ENCODE measurements at places on chromosomes 4 and X.
A peak's percentile ranks its signal among the peaks of the same experiment; 100 is the strongest.

- DNase-seq, result no peak
These were observed 52.8 kb upstream of the PSAPL1 start for GRCh38 chr4:7487502-7487901.

GRCh38 chr4:106676173-106676921 is 307.8 kb upstream of the GIMD1 start:
- DNase-seq, result no peak

- no peak for DNase-seq
These were observed 74.1 kb upstream of the UCP1 start for GRCh38 chr4:140642674-140643437.

- no peak for DNase-seq
These were observed 115.2 kb upstream of the GABRA2 start for GRCh38 chr4:46505131-46505530.

GRCh38 chr4:56085275-56085674 is 136.5 kb downstream of the CEP135 start:
- no peak for DNase-seq

DNA sequence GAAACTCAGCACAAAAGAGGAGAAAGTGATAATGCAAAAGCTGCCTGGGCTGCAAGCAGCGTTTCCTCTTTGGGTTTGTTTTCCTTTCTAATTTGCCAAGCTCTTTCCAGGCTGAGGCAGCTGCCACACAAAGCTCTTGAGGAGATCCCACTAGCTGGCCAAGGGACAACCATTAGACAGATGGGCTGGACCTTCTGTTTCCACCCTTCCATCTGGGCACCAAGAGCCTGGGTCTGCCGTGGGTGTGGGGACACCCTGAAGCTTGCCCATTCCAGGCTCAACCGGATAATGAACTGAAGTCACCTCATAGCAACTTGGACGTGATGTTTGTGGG is 194.6 kb upstream of the C1QTNF7 start:
- DNase-seq, result no peak

DNA sequence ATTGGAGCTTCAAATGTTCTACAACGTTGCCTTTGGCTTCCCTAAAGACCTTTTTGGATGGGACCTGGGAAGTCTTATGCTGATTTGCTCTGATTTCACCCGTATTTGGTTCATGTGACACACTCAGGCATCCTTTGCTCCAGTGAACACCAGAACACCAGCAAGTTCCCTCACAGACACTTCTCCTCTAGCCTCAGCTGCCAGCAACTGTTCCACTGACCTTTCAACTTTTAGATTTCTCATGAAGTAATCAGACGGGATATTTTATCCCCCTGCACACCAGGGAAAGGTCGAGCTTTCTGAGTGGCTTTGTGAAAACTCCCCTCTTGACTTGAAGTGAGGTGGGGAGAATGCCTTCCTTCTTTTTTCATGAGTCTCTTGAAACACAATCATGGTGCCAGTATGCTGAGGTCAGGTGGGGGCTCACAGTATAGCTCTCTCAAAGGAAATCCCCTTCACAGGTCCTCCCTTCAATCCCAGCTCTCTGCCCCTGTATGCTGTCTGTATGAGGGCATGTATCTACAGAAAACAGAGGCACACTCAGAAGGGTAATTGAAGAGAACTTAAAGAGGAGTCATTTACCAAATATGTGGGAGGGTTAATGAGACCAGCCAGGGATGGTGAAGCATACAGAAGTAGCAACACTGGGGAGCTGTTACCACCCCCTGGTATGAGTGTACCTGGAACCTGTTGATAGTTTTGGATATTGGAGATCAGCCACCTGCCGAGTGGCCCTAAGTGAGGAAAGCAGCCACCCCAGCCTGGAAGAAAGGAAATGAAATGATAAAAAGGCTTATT is 62.7 kb downstream of the FGFBP1 start:
- no peak for DNase-seq

- no peak for DNase-seq
These were observed 7.5 kb downstream of the CCDC120 start for GRCh38 chrX:49066278-49066677.

GRCh38 chr4:62661821-62662220 is 1461.7 kb downstream of the ADGRL3 start:
- no peak for DNase-seq

- no peak for DNase-seq
These were observed 64.5 kb downstream of the SMC1A start for GRCh38 chrX:53357799-53358530.

DNA sequence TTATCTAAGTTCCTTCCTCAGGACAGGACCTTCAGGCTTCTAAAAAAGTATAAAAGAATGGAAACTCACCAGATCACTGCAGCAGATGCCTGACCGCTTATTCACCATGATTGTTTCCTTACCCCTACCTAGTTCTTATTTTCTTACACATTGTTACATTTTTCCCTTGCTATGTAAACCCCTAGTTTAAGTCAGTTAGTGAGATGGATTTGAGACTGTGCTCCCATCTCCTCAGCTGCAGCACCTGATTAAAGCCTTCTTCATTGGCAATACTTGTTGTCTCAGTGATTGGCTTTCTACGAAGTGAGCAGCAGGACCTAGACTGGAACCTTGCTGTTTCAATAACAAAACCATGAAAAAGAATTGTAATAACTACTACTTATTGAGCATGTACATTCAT is 4.7 kb downstream of the SPARCL1 start:
- DNase-seq, result no peak

- no peak for DNase-seq
These were observed 111.1 kb downstream of the CCNG2 start for GRCh38 chr4:77268108-77268507.

DNA sequence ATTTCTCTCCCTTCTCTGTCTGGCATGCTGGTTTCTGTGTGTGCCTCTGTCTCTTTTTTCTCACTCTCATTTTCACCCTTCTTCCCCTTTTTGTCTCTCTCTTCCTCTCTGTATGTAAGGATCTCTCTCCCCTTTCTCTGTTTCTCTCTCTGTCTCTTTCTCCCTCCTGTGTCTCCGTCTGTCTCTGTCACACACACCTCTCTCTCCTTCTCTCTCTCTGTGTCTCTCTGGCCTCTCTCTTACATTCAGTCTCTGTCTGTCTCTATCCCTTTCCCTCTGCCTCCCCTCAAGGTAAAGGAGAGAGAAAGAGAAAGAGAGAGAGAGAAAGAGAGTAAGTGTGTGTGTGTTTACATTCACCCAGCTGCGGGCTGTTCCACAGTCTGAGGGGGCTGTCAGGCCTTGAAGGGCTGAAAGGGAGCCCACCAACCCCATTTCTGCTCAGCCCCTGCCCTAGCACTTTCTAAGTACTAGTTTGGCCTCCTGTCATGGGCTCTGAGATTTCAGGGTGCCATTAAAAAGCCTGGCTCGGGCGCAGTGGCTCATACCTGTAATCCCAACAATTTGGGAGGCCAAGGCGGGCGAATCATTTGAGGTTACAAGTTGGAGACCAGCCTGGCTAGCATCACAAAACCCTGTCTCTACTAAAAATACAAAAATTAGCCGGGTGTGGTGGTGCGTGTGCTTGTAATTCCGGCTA is 9.6 kb upstream of the TSPYL2 start:
- no peak for DNase-seq

- DNase-seq, result no peak
These were observed 105.2 kb upstream of the HPGD start for GRCh38 chr4:174627473-174627872.

DNA sequence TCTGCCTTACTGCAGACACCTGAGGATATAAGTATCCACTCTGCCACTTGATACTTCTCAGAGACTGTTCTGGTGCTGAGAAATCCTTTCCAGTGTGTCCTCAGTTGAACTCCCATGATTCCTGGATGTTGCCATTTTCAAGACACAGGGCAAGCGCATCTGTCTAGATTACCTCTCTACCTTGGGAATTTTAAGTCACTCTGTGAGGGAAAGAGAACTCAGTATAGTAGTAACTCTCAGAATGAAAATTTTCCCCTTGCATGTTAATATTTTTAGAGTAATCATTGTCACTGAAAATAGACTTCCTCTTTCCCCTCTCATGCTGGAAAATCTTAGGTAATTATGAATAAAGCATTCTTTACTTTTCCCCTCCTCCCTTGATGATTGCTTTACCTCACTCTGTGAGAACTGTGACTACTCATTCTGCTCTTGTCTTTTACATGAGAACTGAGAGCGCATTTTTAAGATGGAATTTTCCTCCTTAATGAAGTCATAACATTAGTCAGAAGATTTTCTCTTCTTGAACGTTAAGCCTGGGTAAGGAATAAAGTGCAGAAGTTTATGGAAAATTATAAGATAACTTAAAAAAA is 45.0 kb downstream of the TET2 start:
- no peak for DNase-seq

GRCh38 chrX:116436358-116436816 is at the start of gene SLC6A14:
Gene SLC6A14, plus strand, starts transcription at chrX:116436606. Its CDS starts 104 bp downstream, at chrX:116436710.
- DNase-seq, result no peak

GRCh38 chrX:128691872-128692271 is 639.7 kb upstream of the ACTRT1 start:
- no peak for DNase-seq

DNA sequence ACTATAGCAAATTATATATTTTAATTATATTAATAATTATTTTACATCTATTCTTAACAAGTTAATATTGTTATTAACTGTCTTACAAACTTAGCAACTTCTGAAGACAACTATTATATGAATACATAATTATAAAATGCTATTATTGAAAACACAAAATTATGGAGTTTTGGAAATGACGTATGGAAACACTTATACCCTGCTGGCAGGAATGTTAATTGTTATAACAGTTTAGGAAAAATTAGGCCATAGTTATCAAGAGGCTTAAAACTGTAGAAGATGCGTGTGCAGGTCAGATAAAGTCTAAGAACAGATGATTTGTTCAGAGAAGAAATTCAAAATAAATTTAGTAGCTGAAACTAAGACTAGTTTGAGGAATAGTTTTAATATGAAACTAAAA is 211.7 kb downstream of the FAT4 start:
- no peak for DNase-seq

GRCh38 chr4:3462790-3463415 is at the start of gene DOK7:
Gene DOK7, plus strand, starts transcription at chr4:3463306. Its CDS starts 70 bp downstream, at chr4:3463376.
- no peak for DNase-seq

- DNase-seq, result no peak
These were observed 600 bp downstream of the RADX start for GRCh38 chrX:106612393-106612763.

- peak; percentile 79 for DNase-seq
These were observed at the start of gene ZNF518B for GRCh38 chr4:10457255-10457801. Gene ZNF518B, minus strand, starts transcription at chr4:10457426. Its CDS starts 11,098 bp downstream, at chr4:10446328.

DNA sequence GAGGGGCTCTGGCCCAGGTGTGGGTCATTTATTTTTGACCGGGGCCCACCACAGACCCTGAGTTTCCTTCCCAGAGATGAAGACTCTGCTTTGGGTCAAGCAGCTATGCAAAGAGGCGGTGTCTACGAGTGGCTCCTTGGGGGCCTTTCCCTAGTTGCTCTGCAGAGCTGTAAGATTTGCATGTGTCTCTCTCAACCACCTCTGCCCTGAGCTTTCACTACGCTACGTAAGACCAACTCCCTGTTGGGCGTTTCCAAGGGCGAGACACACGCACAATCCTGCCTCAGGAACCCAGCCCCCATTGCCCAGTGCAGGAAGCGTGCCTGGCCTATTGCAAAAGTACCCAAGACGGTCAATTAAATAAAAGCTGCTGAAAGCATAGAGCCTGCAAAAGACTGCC is 10.0 kb upstream of the ANOS1 start:
- no peak for DNase-seq

DNA sequence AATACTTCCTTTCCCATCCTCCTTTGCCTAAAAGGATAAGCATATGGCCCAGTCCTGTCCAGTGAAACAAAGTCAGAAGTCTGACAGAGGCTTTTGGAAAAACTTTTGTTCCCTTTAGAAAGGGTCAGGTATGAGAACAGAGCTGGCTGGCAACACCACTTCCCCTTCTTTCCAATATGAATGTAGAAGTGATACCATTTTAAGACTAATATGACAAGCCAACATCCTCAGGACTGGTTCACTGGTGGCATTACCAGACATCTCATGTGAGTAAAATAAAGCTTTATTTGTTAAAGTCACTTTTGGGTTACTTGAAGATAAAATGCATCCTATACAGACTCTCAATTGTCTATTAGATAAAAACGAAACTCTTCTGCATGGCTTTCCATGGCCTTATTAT is 83.6 kb upstream of the PTCHD1 start:
- no peak for DNase-seq

- DNase-seq, result no peak
These were observed 5.4 kb upstream of the LSM6 start for GRCh38 chr4:146170149-146170548.

- no peak for DNase-seq
These were observed 96.0 kb upstream of the RAB40AL start for GRCh38 chrX:102840871-102841705.

DNA sequence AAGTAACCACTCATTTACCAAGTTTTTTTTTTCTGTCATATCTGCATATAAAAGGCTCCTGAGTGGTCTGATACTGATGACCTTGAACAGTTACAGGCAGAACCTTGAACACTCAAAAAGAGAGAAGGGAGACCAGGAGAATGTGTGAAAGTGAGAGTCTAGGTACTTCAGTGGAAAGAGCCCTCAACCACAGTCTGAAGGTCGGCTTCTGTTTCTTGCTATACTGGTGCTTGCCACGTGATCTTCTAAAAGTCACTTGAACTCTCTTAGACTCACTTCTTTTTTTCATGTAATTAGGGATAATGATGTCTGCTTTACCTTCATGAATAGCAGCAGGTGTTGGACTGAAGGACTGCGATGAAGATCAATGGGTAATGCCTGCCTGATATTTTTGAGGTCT is 22.8 kb downstream of the GABRB1 start:
- no peak for DNase-seq

DNA sequence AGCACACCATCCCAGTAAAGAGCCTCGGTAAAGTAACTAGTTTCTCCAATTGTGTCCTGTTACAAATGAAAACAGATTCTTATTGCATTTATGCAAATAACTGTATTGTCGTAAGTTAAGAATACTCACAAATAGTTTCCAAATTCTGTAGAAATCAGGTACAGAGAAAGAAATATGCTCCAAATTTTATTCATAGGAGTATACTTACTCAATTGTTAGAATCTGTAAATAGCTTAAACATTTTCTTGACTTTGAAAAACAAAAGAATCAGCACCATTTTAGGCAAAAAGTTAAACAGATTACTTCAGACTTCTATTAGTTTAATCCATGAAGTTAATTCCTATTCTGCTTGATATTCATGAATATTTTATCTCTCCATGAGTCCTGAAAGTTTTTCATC is 10.7 kb downstream of the CNGA1 start:
- DNase-seq, result no peak

GRCh38 chr4:103092245-103092644 is 7.4 kb downstream of the BDH2 start:
- DNase-seq, result no peak

DNA sequence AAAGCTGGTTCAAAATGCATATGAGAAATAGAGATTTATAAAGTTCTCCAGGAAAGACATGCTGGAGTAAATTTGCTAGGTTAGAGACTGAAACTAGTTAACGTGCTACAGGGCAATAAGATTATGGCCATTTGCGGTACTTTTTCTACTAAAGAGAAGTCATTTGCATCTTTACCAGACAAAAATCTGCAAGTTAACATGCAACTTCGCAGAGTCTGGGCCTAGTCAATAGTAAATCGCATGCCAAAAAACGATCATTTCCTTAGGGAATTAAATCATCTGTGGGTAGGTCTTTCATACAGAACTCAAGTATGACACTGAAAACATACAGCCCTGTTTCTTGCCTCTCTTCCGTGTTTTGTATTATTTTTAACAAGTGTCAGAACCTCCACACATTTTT is 32.8 kb upstream of the REST start:
- no peak for DNase-seq

GRCh38 chrX:129786210-129786651 is 6.5 kb downstream of the SASH3 start:
- no peak for DNase-seq
